Left ventricle myocardium inferior (tissue), 1 donor: ENCODE measurements at places on chromosomes 5 and 9.

DNA sequence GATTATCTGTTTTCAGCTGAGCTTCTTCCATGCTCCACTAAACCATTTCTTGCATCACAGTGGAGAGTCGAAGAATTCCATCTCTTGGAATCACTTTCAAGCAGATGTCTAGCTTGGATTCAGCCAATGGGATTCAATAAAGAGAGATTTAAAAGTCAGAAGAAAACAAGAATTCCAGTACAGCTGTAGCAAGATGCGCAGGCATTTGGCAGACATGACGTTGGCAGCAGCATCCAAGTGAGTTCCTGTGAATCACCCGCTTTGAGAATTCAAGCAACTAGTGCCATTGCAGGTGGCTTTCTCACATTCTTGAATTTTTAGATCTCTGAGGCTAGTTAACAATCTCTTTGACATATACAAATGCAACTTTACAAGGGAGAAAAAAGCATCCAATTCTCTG is 467.0 kb downstream of the CDH10 start:
- no peak for DNase-seq

DNA sequence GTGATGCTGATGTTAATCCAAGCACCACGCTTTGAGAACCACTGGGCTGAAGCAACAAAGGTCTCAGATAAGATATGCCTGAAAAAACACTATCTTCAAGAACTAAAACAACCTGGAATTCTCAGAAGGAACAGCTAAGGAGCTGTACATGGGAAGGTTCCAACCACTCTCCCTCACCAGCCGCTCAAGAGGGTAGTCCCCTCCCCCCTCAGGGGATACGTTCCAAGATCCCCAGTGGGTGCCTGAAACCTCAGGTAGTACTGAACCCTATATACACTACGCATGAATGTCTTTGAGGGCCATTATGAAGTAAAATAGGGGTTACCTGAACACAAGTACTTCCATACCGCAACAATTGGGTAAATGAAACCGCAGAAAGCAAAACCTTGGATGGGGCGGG is 1.9 kb downstream of the BOD1 start:
- DNase-seq: no peak

- DNase-seq: no peak
Measured at GRCh38 chr5:61272688-61273087, 59.4 kb upstream of the ZSWIM6 start.

- peak; percentile 49 for DNase-seq
Measured at GRCh38 chr9:16828340-16829281, 41.9 kb downstream of the BNC2 start.

- no peak for DNase-seq
Measured at GRCh38 chr5:132180134-132180745, 47.4 kb downstream of the P4HA2 start.

- DNase-seq: no peak
Measured at GRCh38 chr9:68500457-68501381, 40.0 kb downstream of the TMEM252 start.

GRCh38 chr5:107196500-107197059 is 474.2 kb downstream of the EFNA5 start:
- DNase-seq: no peak

DNA sequence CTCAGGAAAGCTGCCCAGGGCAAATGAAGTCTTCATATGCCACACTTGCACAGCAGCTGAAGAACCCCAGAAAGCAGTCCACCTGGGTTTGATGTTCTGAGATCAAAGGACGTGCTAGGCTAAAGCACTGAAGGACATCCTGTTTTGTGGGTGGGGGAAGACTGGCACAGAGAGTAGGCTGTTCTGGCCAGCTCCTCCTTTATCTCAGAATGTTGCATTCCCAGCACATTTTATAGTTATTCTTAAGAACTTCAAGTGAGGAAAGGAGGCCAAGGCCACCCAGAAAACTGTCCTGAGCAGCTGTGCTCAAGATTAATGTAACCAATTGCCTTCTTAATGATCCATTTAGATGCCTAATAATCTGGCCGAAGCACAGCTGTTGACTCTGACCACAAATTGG is 10.9 kb downstream of the SHOC1 start:
- DNase-seq: no peak

GRCh38 chr9:38082446-38083287 is 13.6 kb upstream of the SHB start:
- no peak for DNase-seq

DNA sequence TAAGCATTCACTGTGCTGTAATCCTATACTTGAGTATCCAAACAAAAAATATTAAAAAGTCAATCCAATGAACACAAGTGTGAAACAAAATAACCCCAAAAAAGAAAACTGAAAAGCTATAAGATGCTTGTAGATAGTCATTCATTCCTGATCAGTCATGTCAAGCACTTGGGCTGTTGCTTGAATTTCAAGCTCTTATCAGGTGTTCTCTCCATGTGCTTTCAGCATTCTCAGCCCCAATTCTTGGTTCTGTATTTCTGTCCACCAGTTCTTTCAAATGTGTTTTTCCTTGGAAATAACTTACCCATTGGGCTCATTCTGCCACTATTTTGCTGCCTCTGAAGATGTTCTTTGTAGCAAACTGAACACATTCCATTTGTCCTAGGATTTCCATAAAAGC is 4.7 kb downstream of the ZFAND5 start:
- DNase-seq: no peak

DNA sequence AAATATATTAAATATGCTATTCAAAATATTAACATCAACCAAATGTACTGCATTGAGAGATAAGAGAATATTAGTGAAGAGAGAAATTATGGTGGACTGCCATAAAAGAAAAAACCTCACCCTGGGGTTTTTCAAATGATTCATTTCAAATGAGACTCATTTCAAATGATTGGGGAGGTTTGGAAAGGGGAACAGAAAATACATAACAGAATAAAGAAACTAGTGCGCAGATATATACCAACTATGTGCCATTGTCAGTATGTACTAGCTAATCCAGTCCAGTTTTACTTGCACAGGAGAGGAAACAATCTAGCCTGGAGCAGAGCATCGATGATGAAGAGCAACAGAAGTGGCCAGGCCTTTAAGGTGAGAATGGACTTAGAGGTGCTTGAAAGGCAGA is 651.6 kb upstream of the RORB start:
- no peak for DNase-seq

DNA sequence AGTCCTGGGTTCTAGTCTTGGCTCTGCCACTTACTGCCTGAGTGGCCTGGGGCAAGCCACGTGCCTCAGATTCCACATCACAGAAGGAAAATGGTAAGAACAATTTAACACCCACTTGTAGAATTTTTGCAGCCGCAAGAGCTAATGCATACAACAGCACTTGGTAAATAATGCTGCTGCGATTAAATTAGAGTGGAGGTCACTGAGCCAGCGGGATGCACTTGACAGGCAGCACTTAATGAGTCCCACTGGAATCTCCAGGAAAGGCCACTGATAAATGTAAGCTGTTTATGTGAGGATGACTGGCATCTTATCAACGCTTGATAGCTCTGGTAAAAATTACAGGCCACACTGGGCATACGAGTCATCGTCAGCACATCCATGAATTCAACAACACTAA is 59.4 kb upstream of the UBTD2 start:
- DNase-seq: no peak

DNA sequence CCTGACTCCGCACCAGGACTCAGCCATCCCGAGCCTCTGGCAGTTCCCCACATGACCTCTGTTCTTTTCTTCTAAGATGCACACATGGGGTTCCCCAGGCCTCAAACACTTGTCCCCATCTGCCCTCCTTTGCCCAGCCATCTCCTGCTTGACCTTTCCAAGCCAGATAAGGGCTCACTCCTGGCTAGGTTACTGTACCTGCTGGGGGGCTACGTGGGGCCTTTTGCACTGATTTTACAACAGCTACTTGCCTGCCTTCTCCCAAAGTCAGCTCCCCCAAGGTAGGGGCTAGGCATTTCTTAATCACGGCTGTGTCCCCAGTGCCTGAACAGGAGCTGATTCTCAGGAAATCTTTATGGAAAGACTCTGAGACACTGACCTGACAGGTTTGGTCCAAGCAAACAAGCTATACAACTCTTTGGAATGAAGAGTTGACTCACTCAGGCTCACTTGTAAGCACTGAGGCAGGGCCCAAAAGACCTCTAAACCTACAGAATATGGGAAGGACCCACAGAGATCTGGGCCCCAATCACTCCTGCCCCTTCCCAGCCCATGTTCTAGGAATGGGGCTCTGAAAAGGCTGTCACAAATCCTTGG is 2.5 kb downstream of the MACROH2A1 start:
- DNase-seq: no peak

DNA sequence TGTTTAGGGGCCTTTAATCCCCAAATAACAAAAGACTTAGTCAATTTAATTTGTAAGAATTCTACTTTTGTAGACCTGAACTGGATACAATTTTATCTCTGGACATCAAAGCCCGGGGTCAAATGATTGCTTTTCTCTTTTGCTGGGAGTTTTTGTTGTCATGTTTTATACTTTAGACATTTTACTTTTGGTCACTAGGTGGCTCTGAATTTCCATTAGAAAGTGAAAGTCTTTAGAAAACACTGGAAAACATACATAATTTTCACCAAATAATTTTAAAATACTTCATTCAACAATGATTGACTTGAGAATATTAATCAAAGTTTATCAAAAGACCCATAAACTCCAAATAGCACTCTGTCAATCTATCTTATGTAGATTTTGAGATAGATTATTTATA is 2.8 kb upstream of the PCA3 start:
- no peak for DNase-seq

GRCh38 chr5:94249430-94249829 is 369.0 kb downstream of the KIAA0825 start:
- no peak for DNase-seq

DNA sequence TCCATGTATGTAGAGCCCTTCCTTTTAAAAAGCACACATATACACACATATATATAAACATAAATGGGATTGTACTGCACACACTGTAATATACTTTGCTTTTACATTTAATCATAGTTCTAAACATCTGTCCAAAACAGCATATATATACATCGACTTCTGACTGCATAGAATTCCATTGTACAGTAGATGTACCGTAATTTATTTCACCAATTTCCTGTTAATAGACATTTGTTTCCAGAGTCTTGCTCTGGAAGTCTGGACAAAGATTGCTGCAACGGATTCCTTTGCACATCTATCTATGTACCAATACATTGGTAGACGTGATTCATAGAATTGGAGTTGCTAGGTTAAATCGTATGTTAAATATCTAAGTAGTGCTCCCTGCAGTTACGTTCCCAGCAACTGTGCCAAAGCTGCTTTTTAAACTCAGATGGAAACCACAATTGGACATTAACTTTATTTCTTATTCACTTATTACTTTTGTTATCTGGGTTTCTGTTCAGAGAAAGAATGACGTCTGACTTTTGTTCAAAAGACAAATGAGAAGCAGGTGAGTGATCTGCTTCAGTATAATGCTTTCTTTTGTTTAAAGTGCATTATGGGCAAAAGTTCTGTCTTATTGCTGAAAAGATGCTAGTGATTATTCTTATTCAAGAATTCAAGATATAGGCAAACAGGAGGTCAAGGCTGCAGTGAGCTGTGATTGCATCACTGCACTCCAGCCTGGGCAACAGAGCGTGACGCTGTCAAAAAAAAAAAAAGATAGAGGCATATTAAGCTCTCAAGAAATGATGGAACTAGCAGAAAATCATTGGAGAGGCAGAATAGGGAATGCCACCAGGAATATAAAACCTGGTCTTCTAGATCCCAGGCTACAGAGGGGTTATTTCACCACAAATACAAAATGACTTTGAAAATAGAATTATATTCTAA is 138.2 kb downstream of the FGF1 start:
- DNase-seq: no peak

DNA sequence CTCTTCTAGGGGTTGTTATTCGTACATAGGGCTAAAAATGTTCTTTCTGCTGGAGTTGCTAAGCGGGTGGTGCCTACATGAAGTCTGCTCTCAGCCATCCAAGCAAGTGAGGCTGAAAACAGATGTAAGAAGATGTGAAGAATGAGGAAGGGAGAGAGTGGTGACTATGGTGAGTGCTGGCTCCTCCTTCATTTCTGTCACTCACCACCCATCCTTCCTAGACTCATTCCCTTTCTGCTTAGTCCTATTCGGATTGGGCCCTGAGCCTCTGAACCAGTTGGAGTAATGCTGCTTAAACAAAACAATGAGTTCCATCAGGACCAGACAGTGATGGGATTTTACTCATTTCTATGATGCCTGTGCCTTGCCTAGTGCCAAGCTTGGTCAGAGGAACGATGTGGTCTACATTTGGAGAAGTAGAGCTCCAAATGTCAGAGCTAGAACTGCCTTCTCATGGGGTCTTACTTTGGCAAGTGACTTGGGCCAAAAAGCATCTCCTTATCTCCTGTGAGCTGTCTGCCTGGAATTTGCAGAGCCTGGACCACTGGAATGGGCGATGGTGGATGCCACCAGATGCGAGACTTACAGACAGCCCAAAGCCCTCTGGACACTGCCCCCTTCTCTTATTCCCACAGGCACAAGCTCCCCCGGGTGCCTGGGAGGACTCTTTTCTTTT is 192.9 kb downstream of the FBXL7 start:
- no peak for DNase-seq

GRCh38 chr5:126020770-126021169 is 402.4 kb upstream of the GRAMD2B start:
- DNase-seq: no peak

DNA sequence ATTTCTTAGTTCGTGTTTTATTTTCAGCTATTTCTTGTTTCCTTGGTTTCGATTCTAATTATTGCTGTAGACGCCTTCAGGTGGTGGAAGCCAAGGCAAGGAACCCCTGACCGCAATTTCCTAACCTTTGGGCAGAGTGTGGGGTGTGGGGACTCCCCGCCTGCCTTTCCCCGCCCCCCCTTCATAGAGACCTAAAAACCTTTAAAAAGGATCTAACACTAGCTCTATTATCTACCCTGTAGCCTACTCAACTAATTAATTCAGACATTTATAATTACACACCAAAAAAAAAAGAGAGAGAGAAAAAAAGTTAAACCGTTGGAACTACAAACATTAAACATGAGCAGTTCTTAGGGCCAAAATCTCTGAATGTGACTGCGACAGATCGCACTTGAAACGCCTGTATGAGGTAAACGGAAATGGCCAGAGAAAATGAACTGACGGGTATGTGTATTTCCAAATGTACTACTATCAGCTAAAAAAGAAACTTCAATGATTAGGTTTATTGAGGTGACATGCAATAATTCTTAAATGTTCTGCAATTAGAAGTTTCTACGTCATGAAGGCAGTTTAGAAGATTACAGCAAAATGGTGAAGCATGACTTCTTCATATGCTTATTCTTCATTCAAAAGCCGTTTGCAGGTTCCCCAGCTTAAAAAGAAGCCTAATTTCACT is 19.0 kb upstream of the FER start:
- no peak for DNase-seq

DNA sequence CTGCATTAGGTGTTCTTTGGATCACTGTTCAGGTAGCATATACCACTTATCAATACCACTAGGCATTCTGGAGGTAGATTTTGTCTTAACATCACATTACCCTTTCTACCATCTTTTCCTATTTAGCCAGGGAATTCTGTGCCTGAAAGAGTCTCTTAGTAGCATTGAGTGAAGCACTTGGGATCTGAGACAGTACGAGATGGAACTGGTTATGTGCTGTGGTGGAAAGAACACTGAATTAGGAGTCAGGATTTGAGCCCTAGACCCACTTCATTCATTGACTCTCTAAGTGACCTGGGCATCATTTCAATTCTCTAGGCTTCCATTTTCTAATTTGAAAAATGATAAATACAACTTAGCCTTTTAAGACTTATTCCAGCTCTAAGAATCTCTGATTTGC is 291.1 kb downstream of the DMAC1 start:
- DNase-seq: no peak
